NCI-H187 treated with DMSO at 0.1 percent for 48 hours (cell line): ENCODE measurements at places on chromosomes 11 and 22.
A peak's percentile ranks its signal among the peaks of the same experiment; 100 is the strongest.

DNA sequence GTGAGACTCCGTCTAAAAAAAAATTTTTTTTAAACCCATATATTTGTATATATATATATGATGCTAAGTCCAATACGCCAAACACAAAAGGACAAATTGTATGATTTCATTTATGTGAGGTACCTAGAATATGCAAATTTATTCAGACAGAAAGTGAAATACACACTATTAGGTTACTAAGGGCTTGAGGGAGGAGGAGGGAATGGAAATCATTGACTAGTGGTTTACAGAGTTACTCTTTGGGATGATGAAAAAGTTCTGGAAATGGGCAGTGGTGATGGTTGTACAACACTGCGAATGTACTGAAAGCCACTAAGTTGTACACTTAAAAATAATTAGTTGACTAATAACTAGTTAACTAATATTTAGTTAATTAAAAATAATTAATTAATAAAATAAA, 36.2 kb upstream of the FGF3 start:
- no peak for DNase-seq

GRCh38 chr11:27574342-27574741, 67.8 kb upstream of the LIN7C start:
- DNase-seq = no peak

DNA sequence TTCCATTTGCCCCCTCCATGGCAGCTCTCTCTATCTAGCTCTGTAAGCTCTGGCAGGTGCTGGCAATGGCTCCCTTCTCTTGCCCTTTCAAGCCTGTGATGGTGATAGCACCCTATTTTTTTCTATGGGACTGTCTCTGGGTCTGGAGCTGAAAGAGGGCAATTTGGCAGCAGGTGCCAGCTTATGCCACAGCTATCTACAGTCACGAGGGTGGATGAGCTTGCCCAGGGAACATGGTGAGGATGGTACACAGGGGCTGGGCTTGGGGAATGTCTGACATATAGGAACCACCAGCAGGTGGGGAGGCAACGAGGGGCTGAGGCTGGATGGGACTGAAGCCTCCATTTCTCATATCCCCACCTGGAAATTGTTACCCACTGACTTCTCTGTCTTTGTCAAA, 175.4 kb upstream of the SYT13 start:
- no peak for DNase-seq

DNA sequence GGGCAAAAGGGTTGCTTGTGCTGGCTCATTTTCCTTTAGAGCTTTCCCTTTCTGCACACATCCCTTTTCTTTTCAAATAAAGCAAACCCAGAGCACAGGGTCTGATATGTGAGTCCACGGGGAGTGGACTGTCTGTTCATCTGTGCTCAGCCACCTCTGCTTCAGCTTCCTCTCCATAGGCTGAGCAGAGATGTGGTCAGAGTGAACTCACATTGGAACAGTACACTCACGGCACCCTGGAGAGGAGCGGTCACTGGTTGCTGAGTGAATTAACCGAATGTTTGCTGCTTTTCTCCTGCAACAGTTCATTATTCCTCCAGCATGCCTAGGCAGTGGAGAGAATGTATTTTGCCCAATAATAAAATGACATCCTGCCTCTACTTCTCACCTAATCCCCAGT, 36.3 kb upstream of the CABP7 start:
- DNase-seq = no peak

- DNase-seq = no peak
These were observed 62.4 kb upstream of the NNMT start for GRCh38 chr11:114233755-114234154.

DNA sequence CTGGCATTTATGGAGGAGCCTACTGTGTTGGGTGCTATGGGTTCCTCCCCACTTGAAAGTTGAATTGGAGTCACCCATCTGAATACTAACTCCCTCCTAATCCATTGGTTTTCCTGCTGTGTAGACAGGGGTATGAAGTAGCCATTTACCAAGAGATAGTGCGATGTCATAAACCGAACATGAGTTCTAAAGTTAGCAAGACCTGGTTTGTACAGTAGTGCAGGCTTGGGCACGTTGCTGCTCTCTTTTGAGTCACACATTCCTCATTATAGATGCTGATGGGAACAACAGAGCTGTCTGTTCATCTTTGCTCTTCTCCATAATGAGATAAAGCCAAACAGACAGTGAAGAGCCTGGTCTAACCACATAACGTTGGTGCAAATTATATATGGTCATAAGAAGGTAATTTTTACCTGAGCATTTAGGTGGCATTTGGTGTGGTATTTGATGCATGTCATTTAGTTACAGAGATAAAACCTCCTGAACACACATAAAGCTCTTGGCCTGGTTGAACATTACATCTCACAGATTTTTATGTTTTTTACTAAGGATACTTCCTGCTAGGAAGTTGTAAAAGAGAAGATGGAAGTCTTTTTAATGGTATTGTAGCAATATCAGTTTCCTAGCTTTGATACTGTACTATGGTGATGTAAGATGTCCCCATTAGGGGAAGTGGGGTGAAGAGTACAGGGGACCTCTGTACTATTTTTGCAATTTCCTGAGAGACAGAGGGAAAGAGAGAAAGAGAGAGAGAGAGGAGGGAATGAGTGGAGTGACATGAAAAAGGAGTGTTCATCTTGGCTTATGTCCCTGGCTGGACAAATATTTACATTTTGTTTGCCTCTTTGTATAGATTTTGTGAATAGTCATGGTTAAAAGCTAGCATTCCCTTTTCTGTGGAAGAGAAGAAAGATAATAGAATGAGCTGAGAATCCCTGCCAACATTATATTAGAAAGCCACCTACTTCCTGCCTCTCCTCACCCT, 27.9 kb downstream of the GRAP2 start:
- no peak for DNase-seq

DNA sequence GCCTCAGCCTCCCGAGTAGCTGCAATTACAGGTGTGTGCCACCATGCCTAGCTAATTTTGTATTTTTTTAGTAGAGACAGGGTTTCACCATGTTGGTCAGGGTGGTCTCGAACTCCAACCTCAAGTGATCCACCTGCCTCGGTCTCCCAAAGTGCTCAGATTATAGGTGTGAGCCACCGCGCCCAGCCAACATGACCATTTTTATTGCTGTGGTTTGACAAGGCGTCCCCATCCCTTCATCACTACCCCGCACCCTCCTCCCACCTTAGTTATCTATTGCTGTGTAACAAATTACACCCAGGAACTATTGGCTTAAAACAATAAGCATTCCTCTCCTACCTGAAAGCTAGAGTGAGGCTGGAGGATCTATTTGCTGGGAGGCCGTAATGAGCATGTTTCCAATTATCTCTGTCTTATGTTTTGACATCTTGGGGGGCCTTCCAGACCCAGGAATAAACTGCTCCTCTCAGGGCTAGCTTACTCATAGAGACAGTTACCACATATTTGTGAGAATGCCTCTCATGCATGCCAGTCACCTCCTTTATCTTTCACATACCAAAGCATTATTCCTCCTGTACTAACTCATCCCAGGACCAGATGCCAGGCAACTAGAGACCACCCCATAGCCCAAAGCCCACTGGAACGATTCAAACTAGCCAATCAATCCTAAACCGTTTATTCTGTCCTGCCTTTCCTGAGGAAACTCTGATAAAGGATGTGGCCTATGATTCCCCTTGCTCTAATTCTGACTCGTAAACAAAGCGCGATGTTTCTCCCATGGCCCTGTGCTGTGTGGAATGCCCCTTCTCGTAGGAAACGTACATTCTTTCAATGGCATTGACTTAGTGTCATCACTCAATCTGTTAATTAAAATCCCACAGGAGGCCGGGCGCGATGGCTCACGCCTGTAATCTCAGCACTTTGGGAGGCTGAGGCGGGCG, 19.4 kb downstream of the SNU13 start:
- DNase-seq = no peak

DNA sequence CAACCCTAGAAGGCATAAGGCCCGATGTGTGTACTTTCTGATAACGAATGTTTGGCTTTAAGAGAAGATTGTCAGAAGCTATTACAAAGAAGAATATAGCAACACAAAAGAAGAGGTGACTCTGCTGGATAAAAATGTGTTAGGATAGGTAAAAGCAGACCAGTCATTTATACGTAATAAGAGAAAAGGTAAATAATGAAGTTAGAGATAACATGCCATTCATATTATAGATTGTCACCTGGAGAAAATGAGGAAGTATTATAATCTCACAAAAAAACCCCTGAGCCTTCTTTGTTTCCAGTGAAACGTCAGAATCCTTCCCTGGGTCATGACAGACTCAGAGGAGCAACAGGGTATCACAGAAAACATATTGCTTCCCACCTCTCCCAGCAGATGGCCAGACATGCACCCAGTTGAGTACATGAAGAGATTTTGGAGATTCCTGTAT, 36.1 kb downstream of the PPFIA1 start:
- no peak for DNase-seq

DNA sequence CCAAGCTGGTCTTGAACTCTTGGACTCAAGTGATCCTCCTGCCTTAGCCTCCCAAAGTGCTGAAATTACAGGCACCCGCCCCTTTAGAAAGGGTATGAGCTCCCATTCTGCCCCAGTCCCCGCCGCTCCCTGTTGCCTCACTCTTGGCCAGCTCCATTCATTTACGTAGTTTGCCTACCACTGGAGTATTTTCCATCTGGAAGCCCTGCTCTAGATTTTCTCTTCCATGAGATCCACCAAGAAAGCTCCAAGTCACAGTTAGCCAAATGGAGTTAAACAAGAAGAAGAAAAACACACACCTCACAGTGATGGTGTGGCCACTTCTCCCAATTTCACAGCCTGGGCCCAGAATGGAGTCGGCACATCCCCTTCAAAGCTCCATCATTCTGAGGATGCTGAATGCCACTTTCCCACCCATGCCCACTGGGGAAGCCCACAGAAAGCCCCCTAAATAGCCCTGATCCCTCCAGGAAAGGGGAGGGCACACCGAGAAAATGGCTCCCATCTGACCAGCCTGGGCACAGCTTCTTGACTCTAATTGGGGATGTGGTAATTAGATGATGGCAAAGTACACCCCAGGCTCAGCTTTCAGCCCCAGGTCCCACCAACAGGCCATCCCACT, 381.2 kb downstream of the MN1 start:
- no peak for DNase-seq

GRCh38 chr11:60991457-60991856, 20.0 kb downstream of the CD6 start:
- no peak for DNase-seq

DNA sequence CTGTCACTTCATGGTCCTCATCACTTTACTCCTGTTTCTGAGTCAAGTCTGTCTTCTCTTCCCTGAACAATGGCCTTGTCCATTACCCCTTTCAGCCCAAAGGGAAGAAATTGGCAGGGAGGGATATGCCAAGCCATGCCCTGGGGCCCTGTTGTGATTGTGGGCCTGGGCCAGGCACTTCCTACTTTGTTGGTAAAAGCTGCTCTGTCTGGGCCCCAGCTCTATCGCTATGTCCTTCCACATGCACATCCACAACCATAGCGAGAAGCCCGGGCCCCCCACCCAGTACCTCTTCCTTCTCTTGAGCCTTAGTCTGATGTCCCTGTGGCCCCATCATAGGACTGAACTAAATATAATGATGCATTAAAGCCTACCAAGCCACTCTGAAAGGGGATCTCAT, 126.7 kb upstream of the RCN1 start:
- DNase-seq = no peak

- peak; percentile 44 for DNase-seq
These were observed 680.9 kb upstream of the ANO5 start for GRCh38 chr11:21511835-21512440.

- no peak for DNase-seq
These were observed 52.8 kb downstream of the CBL start for GRCh38 chr11:119258983-119259382.

DNA sequence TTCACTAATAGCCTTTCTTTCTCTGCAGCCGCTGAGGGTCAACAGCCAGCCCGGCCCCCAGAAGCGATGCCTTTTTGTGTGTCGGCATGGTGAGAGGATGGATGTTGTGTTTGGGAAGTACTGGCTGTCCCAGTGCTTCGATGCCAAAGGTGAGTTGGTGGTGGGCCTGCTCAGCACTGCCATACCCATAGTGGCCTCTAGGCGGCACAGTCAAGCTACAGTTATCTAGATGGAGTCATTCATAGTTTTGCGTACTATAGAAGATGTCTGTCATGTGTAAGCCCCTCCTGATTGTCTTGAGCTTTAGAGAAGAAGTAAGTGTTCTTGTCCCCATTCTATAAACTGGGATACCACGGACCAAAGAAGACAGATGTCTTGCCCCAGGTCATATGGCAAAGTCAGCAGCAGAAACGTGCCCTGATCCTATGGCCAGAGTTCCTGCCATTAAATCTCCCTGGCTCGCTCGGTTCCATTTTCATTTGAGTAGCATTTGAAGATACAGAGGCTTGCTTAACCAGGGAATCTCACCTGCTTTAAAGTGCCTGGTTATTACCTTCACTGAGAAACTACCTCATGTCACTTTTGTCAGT, 42.1 kb upstream of the CRTAM start:
- DNase-seq = no peak

DNA sequence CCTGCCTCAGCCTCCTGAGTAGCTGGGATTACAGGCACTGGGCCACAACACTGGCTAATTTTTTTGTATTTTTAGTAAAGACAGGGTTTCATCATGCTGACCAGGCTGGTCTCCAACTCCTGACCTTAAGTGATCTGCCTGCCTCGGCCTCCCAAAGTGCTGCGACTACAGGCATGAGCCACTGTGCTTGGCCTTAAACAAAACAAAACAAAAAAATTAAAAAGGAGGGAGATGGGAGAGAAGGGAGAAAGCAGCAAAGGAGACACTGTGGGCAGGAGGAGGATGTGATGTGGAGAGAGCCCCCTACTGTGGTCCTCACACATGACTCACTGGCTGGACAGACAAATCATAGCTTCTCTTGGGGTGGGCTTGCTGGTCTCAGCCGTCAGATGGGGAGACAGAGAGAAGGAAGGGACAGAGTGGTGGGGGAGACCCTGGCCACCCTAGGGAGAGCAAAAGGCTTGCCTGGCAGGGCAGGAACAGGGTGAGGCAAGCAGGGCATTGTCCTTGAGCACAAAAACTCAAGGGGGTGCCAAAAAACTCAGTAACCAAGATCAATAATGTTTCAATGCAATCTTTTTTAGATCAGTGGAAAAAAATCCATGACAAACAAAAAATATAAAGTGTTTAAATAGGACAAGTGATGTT, 31.6 kb downstream of the TPST2 start:
- no peak for DNase-seq

DNA sequence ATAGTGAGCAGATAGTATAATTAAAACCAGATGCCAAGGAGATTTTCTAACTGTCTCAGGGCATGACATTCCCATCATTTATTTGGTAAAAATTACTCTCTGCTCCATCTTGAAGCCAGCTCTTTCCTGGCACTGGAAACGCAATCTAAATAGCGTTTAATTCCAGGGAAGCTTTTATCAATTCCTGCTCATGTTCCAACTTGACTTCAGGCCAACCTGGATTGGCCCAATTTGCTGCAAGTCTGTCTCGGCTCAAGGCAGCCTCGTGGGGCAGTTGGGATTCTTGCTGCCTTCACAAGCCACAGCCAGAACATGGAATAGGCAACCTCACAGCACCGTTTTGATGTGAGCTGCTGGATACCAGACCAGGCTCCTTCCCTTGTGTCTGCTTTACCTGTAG, 1255.9 kb downstream of the TBC1D22A start:
- DNase-seq = no peak
